IPS DF 19.7 (cell line): ENCODE measurements at places on chromosomes 7 and 10.
A peak's percentile ranks its signal among the peaks of the same experiment; 100 is the strongest.

- DNase-seq, result no peak
Observed at GRCh38 chr10:103499881-103500280, 6.4 kb downstream of the NEURL1 start.

DNA sequence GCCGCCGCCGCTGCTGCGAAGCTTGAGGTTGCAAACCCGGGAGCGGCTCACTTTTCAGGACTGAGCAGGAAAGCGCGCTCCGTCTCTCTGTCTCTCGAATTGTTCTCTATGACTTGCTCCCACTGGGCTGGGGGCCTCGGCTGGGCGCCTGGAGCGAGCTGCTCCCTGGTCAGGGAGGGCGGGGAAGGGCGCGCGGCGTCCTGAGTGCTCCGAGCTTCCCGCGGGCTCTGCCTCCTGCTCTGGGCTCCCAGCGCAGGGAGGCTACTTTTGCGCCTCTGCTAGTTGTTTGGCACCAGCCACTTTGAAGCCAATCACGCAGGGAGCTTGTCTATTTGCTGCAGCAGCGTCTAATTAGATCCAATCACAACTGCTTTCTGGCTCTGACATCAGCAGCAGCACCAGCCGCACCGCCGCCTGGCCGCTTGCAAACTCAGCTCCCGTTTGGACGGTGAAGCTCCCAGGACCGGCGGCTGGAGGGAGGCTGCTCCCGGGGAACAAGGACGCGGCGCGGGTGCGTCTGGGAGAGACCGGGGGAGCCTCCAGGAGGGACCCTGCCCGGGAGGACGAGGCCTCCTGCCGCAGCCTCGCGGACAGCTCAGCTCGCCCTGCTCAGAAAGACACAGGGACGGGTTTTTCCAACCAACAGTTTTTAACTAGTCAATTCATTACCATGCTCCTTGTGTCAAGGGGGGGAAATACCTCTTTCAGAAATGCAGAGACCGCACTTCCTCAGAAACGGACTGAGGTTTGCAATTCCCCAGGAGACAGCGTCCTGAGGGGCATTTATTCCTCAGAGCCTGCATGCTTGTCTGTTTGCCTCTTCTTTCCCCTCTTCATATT is at the start of gene ADARB2:
TSS of gene ADARB2 (minus strand) at position 304 of the 840 bp plus-strand sequence.
- peak; percentile 86 for DNase-seq

- no peak for DNase-seq
Observed at GRCh38 chr7:158357898-158358821, 229.5 kb downstream of the PTPRN2 start.

DNA sequence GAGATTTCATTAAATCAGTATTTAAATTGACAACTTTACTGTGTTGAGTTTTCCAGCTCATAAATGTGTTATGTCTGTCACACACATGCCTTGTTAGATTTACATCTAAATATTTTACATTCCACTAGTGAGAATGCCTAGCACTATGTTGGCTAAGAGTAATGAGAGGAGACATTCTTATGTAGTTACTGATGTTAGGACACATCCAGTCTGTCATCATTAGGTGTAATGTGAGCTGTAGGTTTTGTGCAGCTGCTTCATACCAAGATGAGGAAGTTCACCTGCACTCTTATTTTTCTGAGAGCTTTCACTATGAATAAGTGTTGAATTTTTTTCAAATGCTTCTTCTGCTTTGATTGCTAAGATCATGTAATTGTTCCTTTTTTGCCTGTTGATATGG is 218.0 kb upstream of the IGFBP3 start:
- DNase-seq, result no peak

- no peak for DNase-seq
Observed at GRCh38 chr7:50068026-50068425, 25.0 kb downstream of the ZPBP start.

DNA sequence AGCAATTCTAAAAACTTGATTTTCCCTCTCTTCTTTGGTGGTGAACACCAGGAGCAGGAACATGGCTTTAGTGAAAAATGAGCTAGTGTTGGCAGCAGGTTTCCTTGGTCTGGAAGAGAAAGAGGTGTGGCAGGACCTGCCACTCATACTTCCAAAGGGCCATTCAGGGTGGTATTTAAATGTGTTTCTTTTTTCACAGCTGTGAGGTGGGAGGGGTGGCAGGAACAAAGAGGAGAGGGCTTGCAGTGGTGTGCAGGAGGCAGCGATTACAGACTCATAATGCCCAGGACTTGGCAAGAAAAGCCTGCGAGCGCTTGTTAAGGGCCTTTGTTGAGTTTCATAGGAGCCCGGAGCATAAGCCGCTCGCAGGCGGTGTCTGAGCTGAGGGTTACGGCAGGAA is 36.8 kb downstream of the WIPF3 start:
- no peak for DNase-seq

GRCh38 chr10:101668566-101668965 is 26.4 kb downstream of the FBXW4 start:
- DNase-seq, result no peak

GRCh38 chr7:156533964-156534363 is 106.6 kb upstream of the RNF32 start:
- DNase-seq, result no peak

DNA sequence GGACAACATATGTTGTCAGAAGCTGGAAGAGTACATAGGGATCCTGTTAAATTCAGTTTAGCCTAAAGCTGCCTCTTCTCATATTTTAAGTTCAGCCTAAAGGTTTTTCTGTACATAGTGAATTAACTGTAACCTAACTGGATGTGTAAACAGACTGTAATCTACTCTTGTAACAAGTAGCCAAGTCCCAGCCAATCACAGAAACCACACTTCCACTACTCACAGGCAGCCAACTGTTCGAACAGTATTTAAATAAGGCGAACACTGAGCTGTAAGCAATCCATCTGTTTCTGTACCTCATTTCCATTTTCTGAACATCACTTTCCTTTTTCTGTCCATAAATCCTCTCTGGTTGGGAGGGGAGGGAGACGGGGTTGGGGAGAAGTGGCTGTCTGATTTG is 15.0 kb upstream of the STN1 start:
- DNase-seq, result no peak

DNA sequence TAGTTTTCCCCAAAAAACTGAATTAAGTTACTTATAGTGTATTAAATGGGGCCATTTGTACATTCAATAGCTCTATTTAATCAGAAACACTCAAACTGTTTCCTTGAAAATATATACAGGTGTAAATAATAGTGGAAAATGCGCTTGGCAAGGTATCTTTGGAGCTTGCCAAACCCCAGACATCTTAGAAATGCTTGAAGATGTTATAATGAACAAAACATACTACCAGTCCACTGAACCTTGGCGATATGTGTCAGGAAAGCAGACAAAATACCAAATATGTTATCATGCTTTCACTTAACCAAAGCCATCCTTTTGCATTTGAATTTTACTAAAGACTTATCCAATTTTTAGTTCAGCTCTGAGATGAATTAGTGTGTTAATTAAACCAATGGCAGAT is 352.7 kb upstream of the SEMA3A start:
- no peak for DNase-seq

DNA sequence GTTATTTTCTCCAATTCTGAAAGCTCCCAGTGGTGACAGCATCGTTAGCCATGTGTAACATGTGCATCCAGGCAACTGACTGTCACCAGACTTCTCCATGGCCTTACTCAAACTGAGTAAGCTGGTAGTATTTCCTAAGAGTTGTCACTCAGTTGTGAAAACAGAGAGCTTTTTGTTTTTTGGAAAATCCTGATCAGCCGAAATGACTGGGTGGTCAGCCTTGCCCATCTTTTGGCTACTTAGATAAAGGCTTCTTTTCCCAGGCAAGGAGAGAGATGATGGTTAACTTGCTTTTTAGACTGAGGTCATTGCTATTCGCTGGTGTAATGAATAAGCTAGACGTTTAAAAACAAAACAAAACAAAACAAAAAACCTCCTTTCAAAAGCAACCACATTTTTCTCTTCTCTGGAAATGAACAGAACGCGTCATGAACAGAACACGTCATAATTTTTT is 159.5 kb upstream of the KLF14 start:
- no peak for DNase-seq

DNA sequence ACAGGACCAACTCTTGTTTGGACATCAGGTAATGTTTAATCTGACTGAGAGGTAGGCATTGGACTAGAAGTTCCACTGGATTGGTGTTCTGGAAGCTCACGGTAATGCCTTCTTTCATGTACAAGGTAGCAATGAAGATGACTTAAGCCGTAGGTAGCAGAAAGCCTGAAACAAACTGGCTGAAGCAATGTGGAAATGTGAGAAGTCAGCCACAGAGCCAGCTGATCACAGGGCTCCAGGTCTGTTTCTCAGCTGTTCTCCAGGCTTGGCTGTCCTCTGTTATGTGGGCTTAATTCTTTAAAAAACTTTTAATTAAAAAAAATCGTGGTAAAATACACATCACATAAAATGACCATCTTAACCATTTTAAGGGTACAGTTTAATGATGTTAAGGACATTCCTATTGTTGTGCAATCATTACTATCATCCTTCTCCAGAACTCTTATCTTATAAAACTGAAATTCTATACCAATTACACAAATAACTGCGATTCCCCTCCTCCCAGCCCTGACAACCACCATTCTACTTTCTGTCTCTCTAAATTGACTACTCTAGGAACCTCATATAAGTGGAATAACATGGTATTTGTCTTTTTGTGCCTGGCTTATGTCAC is 101.4 kb upstream of the ZNF32 start:
- no peak for DNase-seq

GRCh38 chr10:10222304-10222841 is 795.3 kb upstream of the CELF2 start:
- DNase-seq, result no peak

GRCh38 chr10:71706216-71707121 is 13.1 kb downstream of the C10orf105 start:
- no peak for DNase-seq

DNA sequence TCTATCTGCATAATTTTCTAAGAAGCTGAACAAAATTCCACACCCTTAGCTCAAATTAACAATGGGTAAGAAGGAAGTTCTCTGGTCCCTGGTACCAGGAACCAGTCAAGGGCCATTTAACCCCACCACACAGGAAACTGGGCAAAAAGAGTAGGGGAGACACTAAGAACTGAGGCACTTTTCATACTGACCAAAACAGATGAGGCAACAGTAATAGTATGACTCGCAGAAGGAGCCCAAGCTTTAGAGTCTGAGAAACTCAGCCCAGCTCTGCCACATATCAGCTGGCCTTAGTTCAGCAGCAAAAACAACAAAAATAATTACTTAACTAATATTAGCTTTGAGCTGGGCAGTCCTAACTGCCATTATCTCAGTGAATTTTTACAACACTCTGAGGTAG is 221.2 kb downstream of the FAM107B start:
- no peak for DNase-seq
